ENCODE measurements at places on chromosomes 4 and X. TPM values are rescaled to one million over a fixed set of nuclear protein-coding genes. Genes with fewer than 3 reads are reported as not detected.

GRCh38 chr4:71188156-71188640 lies 150.6 kb upstream of the SLC4A4 start:
- peaks cover 36% of the 10 kb centered on the region for H3K27me3 ChIP-seq
- no peak overlapping the region for H3K4me3 ChIP-seq
- no peaks in the 10 kb centered on the region for H3K36me3 ChIP-seq
- peaks cover 15% of the 10 kb centered on the region for H3K4me1 ChIP-seq
- no peak for DNase-seq

DNA sequence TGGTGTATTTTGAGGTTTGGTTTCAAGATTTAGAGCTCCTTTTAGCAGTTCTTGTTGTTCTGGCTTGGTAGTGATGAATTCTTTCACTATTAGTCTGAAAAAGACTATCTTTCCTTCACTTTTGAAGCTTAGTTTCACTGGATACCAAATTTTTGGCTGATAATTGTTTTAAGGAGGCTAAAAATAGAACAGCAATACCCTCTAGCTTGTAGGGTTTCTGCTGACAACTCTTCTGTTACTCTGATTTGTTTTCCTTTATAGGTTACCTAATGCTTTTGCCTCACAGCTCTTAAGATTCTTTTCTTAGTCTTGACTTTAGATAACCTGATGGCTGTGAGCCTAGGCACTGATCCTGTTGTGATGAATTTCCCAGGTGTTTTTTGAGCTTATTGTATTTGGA lies 33.6 kb upstream of the HEPH start:
- H3K4me1 ChIP-seq, result no peaks in the 10 kb centered on the region
- H3K36me3 ChIP-seq, result no peaks in the 10 kb centered on the region
- DNase-seq, result no peak
- H3K27ac ChIP-seq, result no peak overlapping the region

DNA sequence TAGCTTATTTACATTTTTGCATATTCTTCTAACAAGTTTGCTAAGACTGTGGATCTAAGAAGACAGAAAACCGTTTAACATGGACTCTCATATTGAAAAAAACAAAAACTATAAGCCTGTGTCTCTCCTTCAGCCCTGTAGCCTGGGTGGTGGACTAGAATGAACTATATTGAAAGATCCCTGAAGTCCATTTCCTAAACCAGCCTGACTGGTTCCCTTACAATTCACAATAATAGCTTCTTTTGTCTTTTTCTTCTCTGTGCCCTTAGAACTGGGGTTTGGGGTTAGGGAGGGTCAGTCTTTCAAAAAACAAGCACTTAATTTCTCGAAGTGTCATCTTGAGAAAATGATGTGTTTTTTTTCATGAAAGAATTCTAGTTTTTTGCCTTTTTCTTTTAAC lies 59.0 kb downstream of the GSTCD start:
- H3K4me1 ChIP-seq, result no peaks in the 10 kb centered on the region
- DNase-seq, result peak; percentile 20
- no peak overlapping the region for H3K27ac ChIP-seq
- no peaks in the 10 kb centered on the region for H3K36me3 ChIP-seq
- no peak overlapping the region for H3K4me3 ChIP-seq

DNA sequence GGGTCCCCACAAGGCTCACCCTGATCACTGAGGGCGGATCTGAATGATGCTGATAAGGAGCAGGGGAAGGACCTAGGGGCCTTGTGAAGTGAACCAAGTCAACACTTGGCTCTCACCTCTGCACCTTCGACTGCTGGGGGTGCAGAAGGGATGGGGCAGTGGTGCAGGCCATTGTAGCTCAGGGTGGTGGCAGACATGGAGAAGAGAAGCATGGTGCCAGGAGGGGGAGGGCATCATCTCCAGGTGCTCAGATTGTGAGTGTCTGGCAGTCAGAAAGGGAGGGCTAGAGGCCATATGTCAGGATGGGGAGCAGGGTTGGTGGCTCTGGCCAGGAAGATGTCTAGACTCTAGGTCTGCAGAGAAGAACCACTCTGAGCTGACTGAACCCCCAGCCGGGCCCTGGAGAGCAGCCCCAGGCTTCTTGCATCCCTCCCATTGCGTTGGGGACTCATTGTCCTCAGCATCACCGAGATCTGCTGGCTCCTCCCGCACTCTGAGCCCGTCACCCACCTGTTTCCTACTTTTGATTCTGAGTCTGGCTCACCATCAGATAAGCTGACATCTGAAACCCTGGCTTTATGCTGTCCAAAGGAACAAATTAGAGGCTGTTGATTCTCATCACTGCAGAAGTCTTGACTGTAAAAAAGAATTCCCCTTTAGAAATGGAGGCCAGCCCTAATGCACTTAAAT lies 3.8 kb downstream of the APLN start:
- no peaks in the 10 kb centered on the region for H3K36me3 ChIP-seq
- no peak for DNase-seq
- no peak overlapping the region for H3K27ac ChIP-seq

DNA sequence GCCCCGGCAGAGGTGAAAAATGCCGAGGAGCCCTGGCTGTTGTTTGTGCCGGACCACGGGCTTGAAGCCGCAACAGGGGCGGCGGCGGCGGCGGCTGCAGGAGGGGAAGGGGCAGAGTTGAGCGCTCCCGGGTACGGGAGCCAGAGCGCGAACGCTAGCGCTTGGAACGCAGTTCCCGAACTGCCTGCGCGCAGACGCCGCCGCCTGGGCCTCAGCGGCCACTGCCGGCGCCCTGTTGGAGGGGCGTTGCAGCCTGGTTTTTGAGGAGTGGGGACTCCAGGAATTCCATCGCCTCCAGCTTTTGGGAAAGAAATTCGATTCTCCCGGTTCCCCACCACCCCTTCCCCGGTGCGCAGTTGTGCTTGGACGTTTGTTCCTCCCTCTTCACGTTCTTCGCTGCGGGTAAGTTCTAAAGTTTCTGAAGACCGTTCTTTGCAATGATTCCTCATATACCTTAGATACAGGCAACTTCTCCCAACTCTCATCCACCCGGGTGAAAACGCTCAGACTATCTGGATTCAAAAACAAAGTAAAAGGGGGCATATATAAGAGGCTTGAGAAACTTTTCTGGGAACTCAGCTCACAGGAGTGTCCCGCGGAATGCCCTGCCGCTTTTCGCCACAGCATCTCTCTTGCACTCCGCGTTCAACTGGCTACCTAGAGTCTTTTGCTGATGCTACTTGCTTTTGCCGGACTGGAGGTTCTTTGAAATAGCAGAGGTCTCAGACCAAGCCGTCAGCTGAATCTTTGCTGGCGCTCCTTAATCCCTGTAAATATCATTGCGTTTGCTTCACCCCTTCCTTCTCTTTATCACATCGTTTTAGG lies 1.0 kb downstream of the FAT4 start:
- H3K27ac ChIP-seq, result peak overlapping the region; percentile 83
- H3K36me3 ChIP-seq, result no peaks in the 10 kb centered on the region
- H3K4me3 ChIP-seq, result peak overlapping the region; percentile 77
- peaks cover 20% of the 10 kb centered on the region for H3K4me1 ChIP-seq

- H3K27me3 ChIP-seq, result no peaks in the 10 kb centered on the region
- H3K27ac ChIP-seq, result no peak overlapping the region
- DNase-seq, result no peak
- no peaks in the 10 kb centered on the region for H3K36me3 ChIP-seq
- no peaks in the 10 kb centered on the region for H3K4me1 ChIP-seq
Observed at GRCh38 chr4:141657550-141658250, 21.3 kb downstream of the IL15 start.

GRCh38 chrX:10633722-10634121 lies 13.3 kb upstream of the MID1 start:
- H3K4me3 ChIP-seq, result no peak overlapping the region
- H3K27ac ChIP-seq, result no peak overlapping the region
- DNase-seq, result no peak
- no peaks in the 10 kb centered on the region for H3K36me3 ChIP-seq
- H3K27me3 ChIP-seq, result no peaks in the 10 kb centered on the region
- H3K4me1 ChIP-seq, result no peaks in the 10 kb centered on the region

DNA sequence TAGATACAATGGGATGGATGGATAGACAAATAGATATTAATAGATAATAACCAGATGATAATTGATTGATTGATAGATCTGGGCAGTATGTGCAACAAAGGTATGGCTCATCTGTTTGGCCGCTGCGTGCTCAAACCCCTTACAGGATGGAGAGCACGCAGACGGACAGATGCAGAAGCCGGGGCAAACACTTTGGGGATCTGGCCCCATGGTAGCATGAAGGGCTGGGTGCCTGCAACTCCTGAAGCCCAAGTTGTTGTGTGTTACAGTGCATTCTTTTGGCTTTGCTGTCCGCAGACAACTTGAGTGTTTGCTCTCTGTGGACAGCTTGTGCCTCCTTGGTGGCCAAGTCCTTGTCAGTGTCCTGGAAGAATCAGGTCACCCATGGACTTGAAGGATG lies 10.6 kb upstream of the DHRSX start:
- H3K4me1 ChIP-seq, result no peaks in the 10 kb centered on the region
- no peaks in the 10 kb centered on the region for H3K27me3 ChIP-seq
- no peak for DNase-seq
- no peaks in the 10 kb centered on the region for H3K36me3 ChIP-seq
- no peak overlapping the region for H3K27ac ChIP-seq

DNA sequence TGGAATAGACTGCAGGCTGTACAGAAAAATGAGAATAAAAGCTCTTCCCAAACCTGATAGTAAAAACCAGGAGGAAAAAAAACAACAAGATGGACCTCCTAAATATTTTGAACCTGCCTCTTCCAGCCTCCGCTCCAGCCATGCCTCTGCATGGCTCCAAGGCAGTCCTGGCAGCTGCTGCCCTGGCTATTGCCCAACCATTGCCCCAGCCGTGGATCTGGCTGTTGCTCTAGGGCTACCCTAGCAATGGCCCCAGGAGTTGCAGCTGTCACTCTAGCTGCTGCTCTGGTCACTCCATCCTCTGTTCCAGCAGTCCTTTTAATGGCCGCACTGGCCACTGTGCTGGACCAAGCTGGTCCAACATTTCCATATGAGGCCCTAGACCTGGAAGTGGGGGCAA lies 1756.0 kb downstream of the C4orf33 start:
- H3K27ac ChIP-seq, result no peak overlapping the region
- no peaks in the 10 kb centered on the region for H3K4me1 ChIP-seq
- H3K27me3 ChIP-seq, result no peaks in the 10 kb centered on the region
- H3K36me3 ChIP-seq, result no peaks in the 10 kb centered on the region

- no peaks in the 10 kb centered on the region for H3K36me3 ChIP-seq
- DNase-seq, result no peak
- no peaks in the 10 kb centered on the region for H3K4me1 ChIP-seq
- H3K27me3 ChIP-seq, result no peaks in the 10 kb centered on the region
- no peak overlapping the region for H3K27ac ChIP-seq
Observed at GRCh38 chrX:94662689-94663088, 988.7 kb downstream of the FAM133A start.

DNA sequence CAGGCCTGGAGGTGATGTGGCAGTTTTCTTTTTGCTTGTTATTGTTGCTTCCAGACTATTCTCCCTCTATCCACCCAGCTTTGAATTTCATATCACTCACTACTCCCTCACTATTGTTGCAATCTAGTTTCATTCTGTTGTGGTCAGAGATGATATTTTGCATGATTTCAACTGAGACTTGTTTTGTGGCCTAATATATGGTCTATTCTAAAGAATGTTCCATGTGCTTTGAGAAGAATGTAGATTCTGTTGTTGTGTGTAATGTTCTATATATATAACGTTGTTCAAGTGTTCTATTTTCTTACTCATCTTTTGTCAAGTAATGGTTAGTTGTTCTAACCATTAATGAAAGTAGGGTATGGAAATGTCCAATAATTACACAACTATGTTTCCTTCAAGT lies 59.0 kb downstream of the THOC2 start:
- no peaks in the 10 kb centered on the region for H3K27me3 ChIP-seq
- no peak overlapping the region for H3K4me3 ChIP-seq
- peaks cover 13% of the 10 kb centered on the region for H3K36me3 ChIP-seq

DNA sequence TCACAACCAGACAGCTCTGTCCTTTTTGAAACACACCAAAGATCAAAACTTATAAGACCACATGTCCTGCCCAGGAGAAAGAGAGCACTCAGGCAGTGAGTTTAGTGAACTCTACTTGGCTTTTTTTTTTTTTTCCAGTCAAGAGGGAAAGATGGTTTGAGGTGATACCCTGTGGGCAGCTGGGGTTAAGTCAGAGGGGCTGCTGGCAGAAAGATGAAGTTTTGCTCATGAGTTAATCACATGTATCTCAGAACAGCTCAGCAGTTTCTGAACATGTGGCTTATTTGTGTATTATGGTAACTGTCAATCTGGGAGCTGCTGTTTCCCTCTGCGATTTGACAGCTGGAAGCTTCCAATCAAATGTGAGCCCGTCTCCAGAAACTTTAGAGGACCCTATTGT lies 56.4 kb upstream of the MAP3K15 start:
- peaks cover 35% of the 10 kb centered on the region for H3K4me1 ChIP-seq
- no peak for DNase-seq
- H3K27ac ChIP-seq, result no peak overlapping the region
- H3K36me3 ChIP-seq, result no peaks in the 10 kb centered on the region
- H3K4me3 ChIP-seq, result no peak overlapping the region
- no peaks in the 10 kb centered on the region for H3K27me3 ChIP-seq

- H3K27ac ChIP-seq, result no peak overlapping the region
- H3K4me3 ChIP-seq, result no peak overlapping the region
- no peaks in the 10 kb centered on the region for H3K36me3 ChIP-seq
- H3K4me1 ChIP-seq, result no peaks in the 10 kb centered on the region
- DNase-seq, result no peak
- H3K27me3 ChIP-seq, result no peaks in the 10 kb centered on the region
Observed at GRCh38 chrX:73213734-73214425, 771 bp downstream of the NAP1L2 start.

DNA sequence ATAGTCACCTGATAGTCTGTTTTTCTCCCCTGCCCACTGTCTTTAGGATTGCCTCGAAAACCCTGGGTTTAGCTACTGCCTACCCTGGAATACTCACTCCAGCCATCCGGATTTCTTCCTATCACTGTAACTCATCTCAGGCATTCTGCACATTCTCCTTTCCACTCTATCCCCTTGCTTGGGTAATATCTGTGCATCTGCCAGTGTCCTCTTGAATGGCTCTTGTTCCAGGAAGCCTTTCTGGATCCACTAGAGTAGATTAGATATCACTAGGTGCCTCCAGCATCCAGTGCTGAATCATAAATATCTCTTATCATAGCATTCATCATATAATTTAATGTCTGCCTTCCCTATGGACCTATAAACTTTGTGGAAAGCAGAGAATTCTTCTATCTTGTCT lies 17.1 kb upstream of the GALNT7 start:
- H3K4me3 ChIP-seq, result no peak overlapping the region
- no peak for DNase-seq
- no peak overlapping the region for H3K27ac ChIP-seq

TRPC3 gene
- total RNA-seq, result not detected

GRXCR1 gene
- not detected for total RNA-seq

NXF2 gene
- total RNA-seq, result not detected

GUCY1B1 gene
- not detected for total RNA-seq

CLCN4 gene
- total RNA-seq, result 2.6 TPM

PDE6B gene
- total RNA-seq, result not detected

CLGN gene
- 17.0 TPM for total RNA-seq

FGFBP2 gene
- not detected for total RNA-seq

S100P gene
- total RNA-seq, result 348 TPM

SLC9B1 gene
- 0.20 TPM for total RNA-seq

STEEP1 gene
- total RNA-seq, result 23.1 TPM

UGT2B7 gene
- total RNA-seq, result 41.9 TPM

ARFIP1 gene
- total RNA-seq, result 27.7 TPM

SSX3 gene
- not detected for total RNA-seq
